ENCODE measurements at places on chromosomes 16 and 17.

- no peak for DNase-seq
Observed at GRCh38 chr16:4309833-4310266, 6.0 kb upstream of the GLIS2 start.

GRCh38 chr17:2237521-2237921, 66.1 kb downstream of the SMG6 start:
- DNase-seq: no peak

DNA sequence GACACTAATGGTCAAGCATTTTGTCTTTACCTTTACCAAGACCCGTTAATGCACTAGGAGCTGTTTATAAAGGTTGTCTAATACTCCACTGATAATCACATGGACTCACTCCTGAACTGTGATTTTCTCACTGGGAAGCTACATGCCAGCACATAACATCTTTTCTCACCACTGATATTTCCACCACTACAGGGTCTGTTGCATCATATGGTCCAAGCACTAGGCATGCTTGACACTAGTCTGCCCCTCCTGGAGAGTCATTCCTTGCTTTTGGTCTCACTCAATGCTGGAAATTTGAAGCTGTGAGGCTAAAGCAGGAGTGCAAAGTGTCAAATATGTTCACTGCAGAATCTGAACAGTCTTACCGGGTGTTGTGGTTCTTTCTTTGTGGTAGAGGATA, 1576.8 kb downstream of the CDH8 start:
- no peak for DNase-seq

- DNase-seq: no peak
Observed at GRCh38 chr17:2906901-2907300, 110.7 kb downstream of the RAP1GAP2 start.

DNA sequence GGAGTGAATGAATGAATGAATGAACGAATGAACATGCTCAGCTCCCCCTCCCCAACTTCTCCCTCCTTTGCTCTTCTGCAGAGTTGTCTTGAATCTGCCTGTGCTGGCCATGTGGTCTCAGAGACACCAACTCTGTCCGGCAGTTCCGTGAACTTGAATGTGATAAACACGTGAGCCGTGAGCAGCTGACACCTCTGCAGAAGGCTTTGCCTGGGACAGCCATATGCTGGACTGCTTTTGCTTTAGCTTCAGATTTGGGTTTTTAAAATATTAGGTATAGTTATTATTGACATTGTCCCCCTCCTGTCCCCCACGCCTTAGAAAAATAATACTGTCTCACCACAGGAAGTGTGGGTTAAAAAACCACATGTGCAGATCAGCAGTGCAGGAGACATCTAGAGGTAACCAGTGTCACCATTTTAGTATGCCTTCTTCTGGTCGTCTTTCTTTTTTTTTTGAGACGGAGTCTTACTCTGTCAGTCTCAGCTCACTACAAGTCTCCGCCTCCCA, 83.8 kb downstream of the ABCC1 start:
- DNase-seq: no peak

All from midbrain (tissue), 1 donor.